Heart left ventricle (tissue), 16 donors: ENCODE measurements at places on chromosomes 1 and 21.

GRCh38 chr1:109667452-109668122, at the start of gene GSTM2:
Gene GSTM2 (plus strand): TSS chr1:109668057. CDS start chr1:109668116, 59 bp downstream.
- DNase-seq = peak; percentile 94

DNA sequence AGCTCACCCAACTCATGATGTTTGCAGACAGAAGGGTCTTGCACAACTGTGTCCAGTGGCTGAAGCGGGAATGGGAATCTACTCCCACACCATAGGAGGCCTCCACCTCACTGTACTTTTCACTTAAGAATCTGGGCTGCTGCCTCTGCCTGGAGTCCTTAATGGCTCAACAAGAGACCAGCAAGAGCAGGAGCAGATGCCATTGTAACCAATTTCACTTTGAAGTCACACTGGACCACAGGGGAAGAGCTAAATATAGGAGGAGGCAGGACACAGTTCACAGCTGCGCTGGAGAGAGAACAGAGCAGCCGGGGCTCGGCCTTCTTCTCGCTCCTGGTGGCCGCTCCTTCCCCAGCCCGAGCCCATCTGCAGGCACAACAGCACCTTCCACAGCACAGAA, 120.4 kb downstream of the SIPA1L2 start:
- DNase-seq = peak; percentile 60

GRCh38 chr1:41416552-41417334, 55.5 kb downstream of the FOXO6 start:
- DNase-seq = peak; percentile 62

DNA sequence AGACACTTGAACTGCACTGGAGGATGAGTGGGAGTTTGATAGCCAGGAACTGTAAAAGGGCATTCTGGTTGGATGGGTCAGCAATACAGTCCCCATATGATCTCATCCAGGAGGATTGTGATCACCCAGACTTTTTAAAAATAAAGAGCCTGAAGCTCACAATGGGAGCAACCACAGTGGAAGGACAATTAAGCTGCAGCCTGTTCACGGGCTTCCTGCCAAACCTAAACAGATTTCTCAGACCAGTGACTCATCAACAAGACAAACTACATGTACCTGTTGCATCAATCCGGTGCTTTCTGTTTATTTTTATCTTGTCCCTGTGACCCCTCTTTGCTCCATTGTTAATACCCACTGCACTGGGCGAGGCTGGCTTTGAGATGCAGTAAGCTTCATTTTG, 52.3 kb downstream of the PAPPA2 start:
- DNase-seq = no peak

DNA sequence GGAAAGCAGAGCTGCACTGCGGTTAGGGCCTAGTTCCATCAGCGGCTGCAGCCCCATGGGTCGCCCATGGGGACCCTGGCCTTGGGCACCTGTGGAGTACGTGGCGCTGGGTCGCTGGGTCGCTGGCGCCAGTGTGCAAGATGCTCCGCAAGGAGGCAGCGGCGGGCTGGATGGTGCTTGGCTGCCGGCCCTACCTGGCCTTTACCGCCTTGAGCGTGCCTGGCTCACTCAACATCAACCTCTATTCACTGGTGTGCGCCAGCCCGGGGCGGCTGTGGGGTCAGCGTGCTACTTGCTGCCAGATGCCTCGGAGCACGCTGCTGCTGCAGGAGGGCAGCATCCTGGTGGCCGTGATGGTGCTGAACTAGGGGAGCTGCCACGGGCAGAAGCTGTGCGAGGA, 85.1 kb upstream of the RHOU start:
- peak; percentile 23 for DNase-seq

- DNase-seq = peak; percentile 44
These were observed 6.1 kb downstream of the PLPP3 start for GRCh38 chr1:56573311-56573710.

DNA sequence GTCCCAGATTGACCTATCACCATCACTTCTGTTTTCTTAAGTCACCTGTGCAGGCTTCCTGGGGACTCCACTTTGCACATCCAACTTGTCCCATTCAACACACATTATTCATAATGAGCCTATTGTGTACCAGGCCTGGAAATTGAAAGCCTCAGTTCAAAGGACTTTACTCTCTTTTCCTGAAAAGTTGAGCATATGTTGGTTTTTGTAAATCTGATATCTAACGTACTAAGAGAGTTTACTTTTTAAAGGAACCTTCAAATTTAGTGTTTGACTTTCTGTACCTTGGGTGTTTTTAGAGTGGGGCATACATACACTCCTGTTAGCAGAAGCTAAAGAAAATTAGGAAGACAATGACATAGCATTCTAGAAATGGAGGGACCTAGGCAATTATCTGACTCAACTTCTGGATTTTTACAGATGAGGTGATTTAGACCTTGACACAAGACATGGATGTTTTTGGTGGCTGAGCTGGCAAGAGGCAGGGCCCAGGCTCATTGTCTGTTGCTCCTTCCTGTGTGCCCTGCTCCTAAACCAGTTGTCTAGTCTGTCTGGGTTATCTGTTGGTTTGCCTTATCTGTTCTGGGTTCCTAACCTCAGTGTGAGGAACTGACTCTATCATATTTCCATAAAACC, 336.5 kb downstream of the RPS6KC1 start:
- no peak for DNase-seq

DNA sequence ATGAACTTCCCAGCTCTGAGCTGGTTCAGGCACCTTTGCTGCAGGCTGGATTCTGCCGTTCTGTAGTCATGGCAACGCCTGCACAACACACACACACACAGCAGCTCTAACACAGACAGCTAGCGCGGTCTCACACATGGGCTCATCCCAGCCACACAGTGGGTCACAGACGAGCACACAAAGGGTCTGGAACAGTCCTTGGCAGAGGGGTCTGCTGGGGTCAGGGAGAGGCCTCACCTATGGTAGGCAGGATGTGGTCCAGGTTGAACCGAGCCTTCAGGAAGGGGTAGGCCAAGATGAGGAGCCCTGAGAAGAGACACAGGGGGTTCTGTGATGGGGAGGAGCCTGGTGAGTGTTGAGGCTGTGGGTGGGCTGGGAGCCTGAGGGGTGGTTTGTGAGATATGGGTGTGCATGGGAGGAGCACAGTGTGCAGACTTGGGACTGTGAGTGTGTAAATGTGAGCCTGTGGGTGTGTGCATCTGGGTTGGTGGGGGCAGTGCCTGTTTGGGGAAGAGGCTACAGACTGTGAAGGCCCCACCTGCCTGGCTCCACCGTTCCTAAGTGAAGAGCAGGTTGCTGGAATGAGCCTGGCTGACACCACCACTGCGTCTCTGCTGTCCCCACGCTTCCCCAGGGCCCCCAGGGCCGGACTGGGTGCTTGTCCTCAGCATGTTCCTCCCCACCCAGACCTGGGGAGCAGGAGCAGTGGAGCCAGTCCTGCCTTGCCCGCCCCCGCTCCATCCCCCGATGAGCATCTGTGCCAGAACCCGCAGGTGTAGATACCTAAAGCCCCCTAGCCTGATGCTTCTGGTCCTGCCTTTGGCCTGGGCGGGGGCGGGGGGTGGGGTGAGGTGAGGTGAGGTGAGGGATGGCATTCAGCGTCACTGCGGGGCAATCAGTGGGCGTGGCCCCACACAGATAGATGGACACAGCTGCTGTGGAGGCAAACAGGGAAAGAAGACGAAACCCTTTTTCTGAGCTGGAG, 1.5 kb downstream of the KNCN start:
- DNase-seq = no peak

GRCh38 chr1:240189386-240189989, 97.8 kb downstream of the FMN2 start:
- no peak for DNase-seq

- DNase-seq = no peak
These were observed 85.3 kb upstream of the SERBP1 start for GRCh38 chr1:67515324-67516080.

DNA sequence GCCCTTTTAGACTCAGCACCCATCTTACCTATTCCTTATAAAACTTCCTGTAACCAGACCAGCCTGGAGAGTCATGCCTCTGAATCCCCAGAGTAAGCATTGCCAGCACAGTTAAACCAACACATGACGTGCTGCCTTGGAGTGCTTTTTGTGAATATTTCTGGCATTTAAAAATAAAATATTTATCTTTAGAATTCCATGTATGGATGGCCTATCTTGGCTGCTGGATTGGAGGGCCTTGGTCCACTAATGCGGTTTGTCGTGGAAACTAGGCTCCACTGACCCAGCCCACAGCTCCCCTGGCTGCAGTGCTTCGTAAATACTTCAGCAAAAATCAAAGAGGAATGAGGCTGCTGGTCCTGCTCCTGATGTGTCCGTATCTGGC, 17.5 kb downstream of the MTARC1 start:
- DNase-seq = no peak

GRCh38 chr1:223531742-223532341, 133.7 kb downstream of the CAPN8 start:
- peak; percentile 10 for DNase-seq

GRCh38 chr1:11523746-11524464, 45.0 kb downstream of the DISP3 start:
- no peak for DNase-seq

DNA sequence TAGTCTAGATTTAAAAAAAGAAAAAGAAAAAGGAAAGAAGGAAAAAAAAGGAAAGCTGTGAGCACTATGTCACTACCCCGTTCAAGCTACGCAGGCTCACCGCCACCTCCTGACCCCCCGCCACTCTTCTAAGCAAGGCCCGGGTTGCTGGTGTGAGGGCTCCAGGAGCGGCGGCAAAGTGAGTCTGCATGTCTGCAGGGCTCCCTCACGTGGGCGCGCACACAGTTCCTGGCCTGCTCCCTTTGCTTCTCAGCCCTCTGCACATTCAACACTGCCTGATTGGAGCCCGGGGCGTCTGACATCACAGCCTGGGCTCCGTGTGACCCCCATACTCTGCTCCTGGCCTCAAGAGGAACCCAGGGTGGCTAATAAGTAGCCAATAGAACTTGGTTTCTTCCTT, 81.4 kb upstream of the TLR5 start:
- no peak for DNase-seq

DNA sequence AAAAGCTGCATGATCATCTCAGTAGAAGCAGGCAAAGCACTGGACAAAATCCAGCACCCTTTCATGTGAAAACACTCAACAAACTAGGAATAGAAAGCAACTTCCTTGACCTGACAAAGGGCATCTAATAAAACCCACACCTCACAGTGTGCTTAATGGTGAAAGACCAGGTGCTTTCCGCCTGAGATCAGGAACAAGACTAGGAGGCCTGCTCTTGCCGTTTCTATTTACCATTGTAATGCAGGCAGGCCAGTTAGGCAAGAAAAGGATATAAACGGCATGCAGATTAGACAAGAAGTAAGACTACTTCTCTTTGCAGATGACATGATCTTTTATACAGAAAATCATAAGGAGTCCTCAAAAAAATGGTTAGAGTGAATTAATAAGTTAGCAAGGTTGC, 37.2 kb downstream of the SLC37A1 start:
- no peak for DNase-seq

GRCh38 chr1:48746906-48747305, 29.8 kb downstream of the BEND5 start:
- no peak for DNase-seq

GRCh38 chr21:20377250-20377649, 621.0 kb upstream of the NCAM2 start:
- DNase-seq = no peak

GRCh38 chr21:32036756-32037155, 163.9 kb downstream of the HUNK start:
- DNase-seq = no peak

DNA sequence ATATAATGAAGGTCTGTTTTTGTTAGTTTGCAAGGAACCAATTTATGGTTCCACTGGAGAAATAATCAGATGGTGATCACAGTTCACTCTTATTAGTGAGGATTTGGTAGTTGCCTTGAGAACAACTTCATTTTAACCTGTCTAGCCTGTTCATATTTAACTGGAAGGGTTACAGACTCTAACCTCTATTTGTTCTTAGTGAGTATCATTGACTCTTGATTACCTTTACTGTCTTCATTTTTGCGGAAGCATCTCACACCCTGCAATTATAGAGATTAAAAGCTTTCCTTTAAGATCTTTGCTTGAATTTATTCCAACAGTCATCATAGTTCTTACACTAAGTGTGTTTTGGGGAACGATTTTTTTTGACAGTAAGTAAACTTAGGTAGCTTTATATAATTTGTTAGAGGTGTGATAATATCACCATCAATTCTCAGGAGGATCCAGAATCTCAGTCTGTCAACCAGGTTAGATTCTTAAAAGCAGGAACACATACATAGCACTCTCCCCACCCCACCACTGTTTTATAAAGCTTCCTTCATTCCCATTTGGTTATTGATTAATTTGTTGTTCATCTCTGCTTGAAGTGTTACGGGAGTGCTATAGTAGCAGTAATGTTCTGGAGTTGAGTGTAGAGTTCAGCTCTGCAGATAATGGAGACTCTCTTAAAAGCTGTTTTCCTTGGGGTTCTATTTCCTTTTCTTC, 30.1 kb downstream of the B3GALT2 start:
- no peak for DNase-seq

GRCh38 chr1:109812691-109813393, 49.1 kb upstream of the EPS8L3 start:
- DNase-seq = no peak

- no peak for DNase-seq
These were observed 68.3 kb upstream of the SIM2 start for GRCh38 chr21:36630485-36631206.

GRCh38 chr1:101453844-101454243, 217.0 kb downstream of the S1PR1 start:
- DNase-seq = no peak

DNA sequence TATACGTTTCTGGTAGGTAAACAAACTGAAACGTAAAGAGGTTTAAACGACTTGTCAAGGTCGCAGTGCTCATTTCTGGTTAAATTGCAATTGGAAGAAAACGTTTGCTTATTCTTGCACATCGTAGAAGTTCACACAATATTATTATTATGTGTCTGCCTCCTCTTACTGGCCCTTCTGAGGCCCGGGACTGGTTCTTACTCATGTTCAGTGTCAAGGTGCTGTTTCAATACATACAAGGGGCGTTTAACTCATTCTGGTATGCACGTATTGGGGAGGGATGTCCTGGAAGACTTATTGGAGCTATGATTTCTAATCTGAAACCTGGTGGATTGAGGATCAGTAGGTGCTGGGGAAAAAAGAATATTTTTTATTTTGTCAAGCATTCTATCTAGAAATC, 932 bp downstream of the RPF1 start:
- DNase-seq = no peak

GRCh38 chr1:2919841-2920240, 101.4 kb upstream of the ACTRT2 start:
- no peak for DNase-seq

GRCh38 chr1:204445860-204446412, 34.3 kb upstream of the PPP1R15B start:
- DNase-seq = no peak

GRCh38 chr21:36759348-36760083, 60.6 kb downstream of the SIM2 start:
- no peak for DNase-seq

GRCh38 chr1:230857077-230857476, 11.2 kb downstream of the C1orf198 start:
- DNase-seq = no peak

GRCh38 chr1:94970783-94971182, 43.9 kb upstream of the CNN3 start:
- DNase-seq = no peak

- no peak for DNase-seq
These were observed 25.4 kb upstream of the ALDH4A1 start for GRCh38 chr1:18927654-18928272.
